Naive thymus-derived CD4-positive, alpha-beta T cell (primary cell): ENCODE measurements at places on chromosomes 2 and 18. TPM values are rescaled to one million over a fixed set of nuclear protein-coding genes. Genes with fewer than 3 reads are reported as not detected.
A peak's percentile ranks its signal among the peaks of the same experiment; 100 is the strongest.

GRCh38 chr2:7243276-7243675, 326.1 kb downstream of the RNF144A start:
- no peak overlapping the region for H3K4me3 ChIP-seq
- no peaks in the 10 kb centered on the region for H3K27me3 ChIP-seq
- H3K27ac ChIP-seq, result no peak overlapping the region
- H3K4me1 ChIP-seq, result no peaks in the 10 kb centered on the region

- no peak for DNase-seq
- H3K4me1 ChIP-seq, result no peaks in the 10 kb centered on the region
- H3K27me3 ChIP-seq, result no peaks in the 10 kb centered on the region
- H3K27ac ChIP-seq, result no peak overlapping the region
These were observed 193.1 kb downstream of the SH3RF3 start for GRCh38 chr2:109322111-109322510.

The DLGAP1 gene
- total RNA-seq, result 0.97 and 1.0 TPM in 2 replicates

DNA sequence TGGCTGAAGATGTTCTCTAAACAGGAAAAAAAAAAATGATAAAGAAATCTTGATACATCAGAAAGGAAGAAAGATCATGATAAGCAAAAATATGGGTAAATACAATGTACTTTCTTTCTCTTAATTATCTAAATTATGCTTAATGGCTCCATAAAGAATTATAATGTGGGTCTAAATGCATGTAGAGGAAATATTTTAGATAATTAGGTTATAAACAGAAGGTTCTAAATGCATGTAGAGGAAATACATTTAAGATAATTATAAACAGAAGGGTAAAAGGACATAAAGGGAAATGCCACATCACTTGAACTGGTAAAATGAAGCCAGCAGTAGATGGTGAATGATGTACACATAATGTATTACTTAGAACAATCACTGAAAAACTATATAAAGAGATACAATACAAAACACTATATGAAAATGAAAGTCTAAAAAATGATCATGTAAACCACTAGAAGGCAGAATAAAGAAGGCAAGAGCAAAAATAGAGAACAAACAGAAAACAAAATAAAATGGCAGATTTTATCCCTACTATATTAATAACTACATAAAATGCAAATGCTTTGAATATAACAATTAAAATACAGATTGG, 308.4 kb upstream of the CDH2 start:
- no peak overlapping the region for H3K4me3 ChIP-seq
- no peaks in the 10 kb centered on the region for H3K27me3 ChIP-seq
- no peaks in the 10 kb centered on the region for H3K36me3 ChIP-seq
- no peaks in the 10 kb centered on the region for H3K4me1 ChIP-seq
- H3K27ac ChIP-seq, result no peak overlapping the region

GRCh38 chr18:27142891-27143290, 42.2 kb downstream of the CHST9 start:
- H3K4me1 ChIP-seq, result no peaks in the 10 kb centered on the region
- no peaks in the 10 kb centered on the region for H3K36me3 ChIP-seq
- no peak overlapping the region for H3K4me3 ChIP-seq

DNA sequence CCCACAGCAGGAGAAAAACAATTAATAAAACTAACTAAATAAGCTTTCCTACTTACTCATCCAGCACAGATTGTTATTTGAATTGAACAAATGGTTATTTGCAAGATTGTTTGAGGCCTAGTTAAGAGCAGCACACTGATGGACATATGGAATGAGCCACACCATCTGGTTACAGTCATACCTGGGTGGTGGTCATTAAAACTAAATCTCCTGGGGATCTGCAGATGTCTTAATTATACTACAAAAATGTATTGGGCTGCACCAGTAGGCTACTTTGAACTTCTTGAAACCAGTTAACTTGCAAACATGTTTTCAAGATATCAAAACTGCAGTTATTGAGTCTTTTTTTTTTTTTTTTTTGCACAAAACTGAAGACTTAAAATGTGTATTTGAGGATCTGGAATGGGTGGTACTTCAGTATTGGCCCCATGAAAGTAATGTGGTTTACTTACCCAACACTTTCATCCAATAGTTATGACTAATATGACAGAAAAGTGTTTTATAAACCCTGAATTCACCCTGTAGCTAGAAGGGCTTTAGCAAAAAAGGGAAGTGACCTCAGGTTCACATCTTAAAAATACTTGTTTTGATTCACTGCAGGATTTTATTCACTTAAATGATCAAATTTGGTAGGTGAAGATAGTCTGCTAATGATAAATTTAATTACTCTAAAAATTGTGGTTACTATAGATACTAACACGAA, 10.8 kb downstream of the AGFG1 start:
- peaks cover 29% of the 10 kb centered on the region for H3K4me1 ChIP-seq
- no peak for DNase-seq
- H3K27ac ChIP-seq, result no peak overlapping the region
- H3K36me3 ChIP-seq, result no peaks in the 10 kb centered on the region
- no peak overlapping the region for H3K4me3 ChIP-seq

GRCh38 chr18:10100941-10101701, 187.3 kb downstream of the VAPA start:
- no peaks in the 10 kb centered on the region for H3K36me3 ChIP-seq
- no peak for DNase-seq
- H3K4me3 ChIP-seq, result no peak overlapping the region
- no peaks in the 10 kb centered on the region for H3K27me3 ChIP-seq
- no peaks in the 10 kb centered on the region for H3K4me1 ChIP-seq

The UGT1A3 gene
- not detected for total RNA-seq

DNA sequence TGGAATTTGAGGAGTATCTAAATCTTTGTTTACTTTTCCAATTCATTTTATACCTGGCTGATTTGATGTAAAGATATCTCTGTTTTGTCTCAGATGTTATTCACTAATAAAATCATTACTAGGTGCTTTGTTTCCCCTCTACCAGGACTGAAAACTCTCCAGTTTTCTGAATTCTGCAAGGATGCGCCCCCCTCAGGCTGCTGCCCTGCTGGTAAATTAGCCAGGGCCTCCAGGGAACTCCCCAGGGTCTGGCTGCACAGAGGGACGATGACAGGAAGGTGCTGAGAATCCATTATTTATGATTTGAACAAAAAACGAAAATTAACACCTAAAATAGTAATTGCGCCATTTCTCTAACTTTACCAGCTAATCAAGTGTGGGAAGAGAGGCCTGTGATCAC, 541.2 kb upstream of the POU3F3 start:
- no peak for DNase-seq
- H3K4me1 ChIP-seq, result no peaks in the 10 kb centered on the region

The NAT8 gene
- total RNA-seq, result not detected

DNA sequence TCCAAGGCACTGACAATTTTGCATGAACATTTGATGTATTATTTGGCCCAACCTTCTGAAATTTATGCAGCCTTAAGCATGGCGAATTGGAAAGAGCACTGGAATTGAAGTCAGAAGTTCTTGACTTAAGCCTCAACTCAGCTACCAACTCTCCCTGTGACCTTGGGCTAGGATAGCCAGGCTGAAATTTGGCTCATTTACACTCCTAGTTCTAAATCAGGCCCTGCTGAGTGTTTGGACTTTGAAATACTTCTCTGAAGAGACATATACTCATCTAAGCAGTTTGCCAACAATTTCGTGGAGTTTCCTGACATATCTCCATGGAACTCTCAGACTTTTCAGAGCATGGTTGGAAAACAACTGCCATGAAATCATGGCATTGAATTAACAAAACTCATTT, 489.6 kb upstream of the PIK3C3 start:
- no peaks in the 10 kb centered on the region for H3K27me3 ChIP-seq
- H3K36me3 ChIP-seq, result no peaks in the 10 kb centered on the region
- no peak overlapping the region for H3K4me3 ChIP-seq

DNA sequence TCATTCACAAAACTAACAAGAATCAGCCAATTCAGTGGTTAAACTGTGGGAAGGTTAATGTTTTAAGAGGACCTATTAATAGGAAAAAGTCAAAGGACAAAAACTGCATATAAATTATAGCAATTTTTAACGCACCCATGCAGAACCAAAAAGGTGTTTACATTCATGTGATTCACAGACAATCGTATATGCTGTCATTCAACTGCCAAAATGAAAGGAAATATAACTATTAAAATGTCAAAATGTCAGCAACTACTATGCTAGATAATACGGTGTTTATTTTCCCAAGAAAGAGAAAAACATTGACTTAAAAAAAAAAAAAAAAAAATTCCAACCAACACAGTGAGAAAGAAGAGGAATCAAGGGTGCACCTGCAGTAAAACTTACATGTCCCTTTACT, 48.5 kb downstream of the DYM start:
- no peak overlapping the region for H3K4me3 ChIP-seq
- H3K4me1 ChIP-seq, result peaks cover 16% of the 10 kb centered on the region
- H3K36me3 ChIP-seq, result no peaks in the 10 kb centered on the region

DNA sequence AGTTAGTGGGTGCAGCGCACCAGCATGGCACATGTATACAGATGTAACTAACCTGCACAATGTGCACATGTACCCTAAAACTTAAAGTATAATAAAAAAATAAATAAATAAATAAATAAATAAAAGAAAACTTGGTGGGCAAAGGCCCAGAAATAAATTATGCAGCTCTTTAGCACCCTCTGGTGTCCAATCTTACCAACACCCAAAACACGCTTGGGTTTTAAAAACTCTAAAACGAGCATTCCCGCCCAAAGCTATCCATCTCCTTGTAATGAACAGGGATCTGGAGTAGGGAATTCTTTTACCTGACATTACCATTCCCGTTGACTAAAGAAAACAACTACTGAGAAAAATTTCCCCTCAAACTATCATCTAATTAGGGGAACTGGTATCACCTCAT, 2005.9 kb upstream of the CELF4 start:
- no peaks in the 10 kb centered on the region for H3K27me3 ChIP-seq
- no peak overlapping the region for H3K27ac ChIP-seq
- H3K4me3 ChIP-seq, result no peak overlapping the region
- H3K4me1 ChIP-seq, result no peaks in the 10 kb centered on the region
- DNase-seq, result no peak
- H3K36me3 ChIP-seq, result no peaks in the 10 kb centered on the region

DNA sequence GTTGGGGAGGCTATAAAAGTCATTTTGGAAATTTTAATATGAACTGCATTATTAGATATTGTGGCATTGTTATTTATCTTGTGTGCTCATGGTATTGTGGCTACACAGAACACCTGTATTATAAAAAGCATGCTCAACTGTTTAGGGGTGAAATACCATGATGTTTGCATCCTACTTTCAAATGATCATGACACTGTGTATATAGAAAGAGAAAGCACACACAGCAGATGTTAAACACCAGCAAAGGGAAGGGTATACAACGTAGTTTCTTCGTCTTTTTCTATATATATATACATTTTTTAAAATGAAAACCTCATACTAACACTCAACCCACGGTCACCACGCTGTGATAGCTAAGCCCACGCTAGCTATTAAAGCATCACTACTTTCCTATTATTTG, 27.1 kb downstream of the STARD7 start:
- H3K27me3 ChIP-seq, result no peaks in the 10 kb centered on the region
- no peak overlapping the region for H3K27ac ChIP-seq
- H3K4me1 ChIP-seq, result peaks cover 9% of the 10 kb centered on the region
- H3K36me3 ChIP-seq, result no peaks in the 10 kb centered on the region
- H3K4me3 ChIP-seq, result no peak overlapping the region

DNA sequence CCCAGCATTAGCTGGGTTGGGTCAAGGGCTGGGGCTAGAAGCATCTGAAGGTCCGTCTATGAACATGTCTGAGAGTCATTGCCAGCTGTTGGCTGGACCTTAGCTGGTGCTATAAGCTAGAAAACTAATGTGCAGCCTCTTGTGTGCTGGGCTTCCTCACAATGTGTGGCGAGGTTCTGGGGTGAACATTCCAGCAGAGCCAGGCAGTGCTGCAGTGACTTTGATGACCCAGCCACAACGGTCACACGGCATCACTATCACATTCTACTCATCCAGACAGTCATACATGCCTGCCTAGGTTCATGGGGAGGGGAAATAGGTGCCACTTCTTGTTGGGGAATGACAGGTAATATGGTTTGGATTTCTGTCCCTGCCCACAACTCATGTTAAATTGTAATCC, 260.5 kb downstream of the CYP26B1 start:
- DNase-seq, result no peak
- H3K36me3 ChIP-seq, result no peaks in the 10 kb centered on the region
- H3K4me1 ChIP-seq, result no peaks in the 10 kb centered on the region
- H3K27me3 ChIP-seq, result no peaks in the 10 kb centered on the region
- H3K27ac ChIP-seq, result no peak overlapping the region

GRCh38 chr2:95079199-95079683, 42.4 kb downstream of the MRPS5 start:
- peak; percentile 47 for DNase-seq
- no peaks in the 10 kb centered on the region for H3K36me3 ChIP-seq
- no peak overlapping the region for H3K4me3 ChIP-seq

DNA sequence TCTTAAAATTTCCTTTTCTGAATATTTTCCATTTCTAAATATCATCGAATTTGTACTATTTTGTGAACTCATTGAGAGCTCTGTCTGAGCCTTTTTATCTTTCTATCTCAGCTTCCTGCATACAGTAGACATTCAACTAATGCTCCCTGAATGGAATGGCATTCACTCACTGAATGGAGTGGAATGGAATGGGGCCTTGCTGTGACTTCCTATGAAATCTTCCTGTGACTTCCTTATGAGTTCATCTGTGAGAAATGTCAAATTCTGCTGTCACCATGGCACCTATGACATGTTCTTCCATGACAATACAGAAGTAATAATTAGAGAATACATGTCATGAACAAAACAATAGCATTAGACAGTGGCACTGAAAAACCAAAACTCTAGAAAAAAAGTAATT, 199.6 kb downstream of the NR4A2 start:
- no peak overlapping the region for H3K4me3 ChIP-seq
- no peak for DNase-seq
- H3K27me3 ChIP-seq, result no peaks in the 10 kb centered on the region

DNA sequence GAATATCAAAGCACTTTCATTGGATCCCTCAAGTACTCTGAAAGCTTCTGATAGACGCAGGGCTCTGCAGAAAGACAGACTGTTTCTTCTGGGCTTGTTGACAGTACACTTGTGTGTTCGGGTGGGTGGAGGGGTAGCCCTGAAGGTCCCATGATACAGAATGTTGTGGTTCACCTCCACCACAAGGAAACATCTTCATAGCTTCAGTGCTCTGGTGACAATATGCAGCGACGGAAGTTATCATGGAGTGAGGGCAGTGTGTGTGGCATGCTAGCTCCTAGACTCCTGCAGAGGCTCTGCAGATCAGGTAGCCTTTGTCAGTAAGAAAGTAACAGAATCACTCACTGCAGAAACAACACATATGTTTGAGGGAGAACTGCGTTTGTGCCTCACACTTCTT, 90.7 kb downstream of the MEIS1 start:
- no peaks in the 10 kb centered on the region for H3K36me3 ChIP-seq
- no peaks in the 10 kb centered on the region for H3K4me1 ChIP-seq
- H3K4me3 ChIP-seq, result no peak overlapping the region

- H3K27ac ChIP-seq, result no peak overlapping the region
- H3K4me3 ChIP-seq, result no peak overlapping the region
- no peak for DNase-seq
- no peaks in the 10 kb centered on the region for H3K4me1 ChIP-seq
- no peaks in the 10 kb centered on the region for H3K27me3 ChIP-seq
These were observed 23.7 kb downstream of the KIAA2012 start for GRCh38 chr2:202096736-202097135.
